Bladder microvascular endothelial cell (primary cell): ENCODE measurements at places on chromosomes 3 and 15. TPM values are rescaled to one million over a fixed set of nuclear protein-coding genes. Genes with fewer than 3 reads are reported as not detected.

The CAMK1 gene
- 32.8 and 33.2 TPM in 2 replicates for total RNA-seq

The CHCHD6 gene
- total RNA-seq: 4.5 and 6.2 TPM in 2 replicates

The TRPM1 gene
- 0.06 and 0.81 TPM in 2 replicates for total RNA-seq

The PLSCR5 gene
- not detected in 2 replicates for total RNA-seq

The SEMA5B gene
- total RNA-seq: under 0.01 and 0.06 TPM in 2 replicates

The CD200 gene
- total RNA-seq: 1.3 and 5.5 TPM in 2 replicates

The AQP9 gene
- total RNA-seq: not detected in 2 replicates

The CCDC39 gene
- total RNA-seq: 0.06 TPM in 1 of 2 replicates, not detected in the other

The GOLGA8G gene
- total RNA-seq: not detected in 2 replicates

The APOD gene
- 8.9 and 77.2 TPM in 2 replicates for total RNA-seq

The ACOX2 gene
- 0.32 and 4.9 TPM in 2 replicates for total RNA-seq

The POLR2H gene
- 74.5 and 97.8 TPM in 2 replicates for total RNA-seq

The GOLGA8K gene
- total RNA-seq: 0.16 and 0.44 TPM in 2 replicates

The MNS1 gene
- 0.25 and 0.32 TPM in 2 replicates for total RNA-seq
